ENCODE measurements at places on chromosomes 1 and 21. TPM values are rescaled to one million over a fixed set of nuclear protein-coding genes. Genes with fewer than 3 reads are reported as not detected.

DNA sequence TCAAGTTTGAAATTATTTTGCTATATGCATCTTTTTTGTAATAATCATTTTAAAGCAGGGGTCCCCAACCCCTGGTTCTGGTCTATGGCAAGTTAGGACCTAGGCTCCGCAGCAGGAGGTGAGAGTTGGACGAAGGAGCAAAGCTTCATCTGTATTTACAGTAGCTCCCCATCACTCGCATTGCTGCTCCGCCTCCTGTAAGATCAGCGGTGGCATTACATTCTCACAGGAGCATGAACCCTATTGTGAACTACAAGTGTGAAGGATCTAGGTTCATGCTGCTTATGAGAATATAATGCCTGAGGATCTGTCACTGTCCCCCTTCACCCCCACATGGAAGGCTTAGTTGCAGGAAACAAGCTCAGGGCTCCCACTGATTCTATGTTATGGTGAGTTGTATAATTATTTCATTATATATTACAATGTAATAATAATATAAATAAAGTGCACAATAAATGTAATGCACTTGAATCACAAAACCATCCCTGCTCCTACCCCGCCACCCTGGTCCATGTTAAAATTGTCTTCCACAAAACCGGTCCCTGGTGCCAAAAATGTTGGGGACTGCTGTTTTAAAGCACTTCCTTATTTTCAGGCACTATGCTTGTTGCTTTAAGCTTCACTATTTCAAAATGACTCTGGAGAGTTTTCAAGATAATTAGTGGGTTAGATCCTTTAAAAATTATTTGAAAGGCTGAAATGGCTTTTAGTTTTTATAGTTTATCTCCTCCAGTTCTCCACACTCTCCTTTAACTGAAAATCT, 74.8 kb downstream of the PLA2G4A start:
- DNase-seq, result no peak

DNA sequence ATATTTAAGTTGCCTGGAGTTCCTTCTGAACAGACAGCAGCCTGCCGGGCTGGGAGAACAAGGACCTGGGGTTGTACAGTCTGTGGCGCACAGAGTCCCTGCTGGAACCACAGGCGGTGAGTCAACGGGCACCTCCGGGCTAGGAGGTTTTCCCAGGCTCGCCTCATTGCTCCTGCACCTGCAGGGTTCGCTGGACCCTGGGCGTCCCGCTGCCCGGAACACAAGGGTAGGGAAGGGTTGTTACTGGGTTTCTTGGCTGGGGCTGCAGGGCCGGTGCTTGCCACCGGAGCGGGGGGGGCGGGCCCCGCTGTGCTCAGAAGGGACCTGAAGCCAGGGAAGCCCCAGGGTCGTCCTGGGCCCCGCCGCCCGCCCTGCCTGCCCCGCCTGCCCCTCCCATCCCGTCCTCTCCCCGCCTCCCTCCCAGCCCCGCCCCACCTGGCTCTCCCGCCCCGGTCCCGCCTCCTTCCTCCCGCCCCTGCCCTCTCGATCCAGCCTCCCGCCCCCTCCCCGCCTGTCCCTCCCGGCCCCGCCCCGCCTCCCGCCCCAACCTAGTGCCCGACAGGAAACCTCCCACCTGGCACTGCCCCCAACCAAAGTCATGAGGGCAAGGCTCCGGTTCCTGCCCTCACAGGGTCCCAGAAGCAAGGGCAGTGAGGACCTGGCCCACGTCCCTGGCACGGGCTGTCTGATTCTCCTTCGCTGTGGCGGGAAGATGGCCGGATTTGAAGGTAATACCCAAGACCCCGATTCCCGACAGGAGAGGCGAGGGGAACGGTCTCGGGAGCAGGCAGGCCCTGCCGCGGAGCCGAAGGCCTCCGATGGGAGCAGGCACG, 6.8 kb downstream of the JMJD4 start:
- peak; percentile 73 for DNase-seq

GRCh38 chr1:184836934-184837895, 82.6 kb upstream of the EDEM3 start:
- DNase-seq, result no peak

GRCh38 chr1:60896701-60897363, 185.5 kb upstream of the NFIA start:
- no peak for DNase-seq

- DNase-seq, result peak; percentile 17
Observed at GRCh38 chr1:205680073-205680851, at the start of gene SLC45A3. Gene SLC45A3, minus strand, starts transcription at chr1:205680509. Its CDS starts 15,853 bp downstream, at chr1:205664656.

- DNase-seq, result no peak
Observed at GRCh38 chr1:44677201-44677766, 2.8 kb downstream of the ARMH1 start.

DNA sequence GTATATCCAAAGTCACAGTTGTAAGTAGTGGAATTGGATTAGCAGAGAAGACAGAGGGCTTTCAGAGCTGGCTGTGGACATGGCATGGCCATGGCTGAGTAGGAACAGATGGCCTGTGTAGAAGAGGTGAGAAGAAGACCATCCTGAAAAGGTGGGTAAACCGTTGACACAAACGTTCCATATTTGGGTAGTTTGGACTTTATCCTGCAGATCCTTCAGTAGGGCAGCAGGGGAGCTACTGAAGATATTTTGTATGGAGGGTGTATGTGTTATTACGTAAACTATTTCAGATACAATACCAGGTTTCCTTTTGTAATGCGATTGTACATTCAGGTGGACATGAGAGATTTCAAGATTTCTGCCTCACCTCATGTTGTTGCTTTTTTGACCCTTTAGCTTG, 1.6 kb downstream of the UTP11 start:
- DNase-seq, result no peak

DNA sequence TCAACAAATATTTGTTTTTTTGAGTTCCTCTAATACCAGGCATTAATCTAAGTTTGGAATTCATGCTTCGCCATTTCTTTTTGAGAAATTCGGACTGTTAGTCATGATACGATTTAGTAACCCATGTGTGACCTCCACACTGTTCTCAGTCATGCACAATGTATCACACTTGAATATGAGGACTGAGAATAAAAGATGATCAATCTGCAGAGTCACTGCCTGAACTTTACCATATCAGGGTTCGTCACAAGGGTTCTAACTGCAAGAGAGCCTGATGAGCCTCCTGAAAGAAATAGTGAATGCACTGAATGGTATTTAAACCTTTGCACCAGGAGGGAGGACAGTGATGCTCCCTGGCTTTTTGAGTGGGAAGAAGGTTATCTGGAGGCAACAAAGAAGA, 10.9 kb upstream of the FASLG start:
- DNase-seq, result no peak

GRCh38 chr1:237042526-237042891, 525 bp downstream of the RYR2 start:
- no peak for DNase-seq

DNA sequence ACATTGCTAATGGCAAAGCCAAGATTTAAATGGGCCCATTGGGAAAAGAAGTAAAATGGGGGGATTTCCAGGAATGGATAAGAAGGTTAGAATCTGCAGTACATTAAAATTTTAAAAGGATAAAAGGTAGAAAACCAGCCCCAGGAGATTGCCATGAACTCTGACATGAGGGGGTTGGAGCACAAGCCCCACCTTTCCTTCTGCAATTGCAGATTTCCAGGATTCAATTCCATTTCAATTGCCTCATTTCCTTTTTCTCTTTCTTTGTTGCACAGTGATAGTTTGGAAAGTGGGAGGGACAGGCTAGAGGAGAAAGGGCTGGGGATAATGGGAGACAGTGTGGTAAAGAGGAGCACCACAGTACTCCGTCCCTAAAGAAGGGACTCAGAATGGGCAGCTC, 238.5 kb upstream of the RAB4A start:
- no peak for DNase-seq

- DNase-seq, result no peak
Observed at GRCh38 chr1:233389893-233390292, 62.4 kb downstream of the MAP3K21 start.

GRCh38 chr1:152926091-152926490, 17.7 kb downstream of the IVL start:
- peak; percentile 13 for DNase-seq

DNA sequence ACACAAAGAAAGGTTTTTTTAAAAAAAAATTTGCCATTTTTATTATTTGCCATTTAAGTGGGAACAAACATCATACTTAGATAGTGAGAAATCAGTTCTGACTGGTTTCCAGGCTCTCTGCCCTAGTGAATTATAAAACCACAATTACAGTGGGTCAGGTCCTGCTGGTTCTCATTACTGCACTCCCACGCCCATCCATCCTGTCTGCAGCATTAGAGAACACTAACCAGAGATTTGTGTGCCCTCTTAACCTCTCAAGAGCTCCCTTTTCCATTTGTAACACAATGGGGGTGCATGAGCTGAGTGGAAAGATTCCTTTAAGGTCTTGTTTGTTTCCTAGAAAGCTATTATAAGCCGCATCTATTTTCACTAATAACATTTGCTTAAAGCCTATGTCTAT, 489.3 kb downstream of the AMY1C start:
- DNase-seq, result no peak

DNA sequence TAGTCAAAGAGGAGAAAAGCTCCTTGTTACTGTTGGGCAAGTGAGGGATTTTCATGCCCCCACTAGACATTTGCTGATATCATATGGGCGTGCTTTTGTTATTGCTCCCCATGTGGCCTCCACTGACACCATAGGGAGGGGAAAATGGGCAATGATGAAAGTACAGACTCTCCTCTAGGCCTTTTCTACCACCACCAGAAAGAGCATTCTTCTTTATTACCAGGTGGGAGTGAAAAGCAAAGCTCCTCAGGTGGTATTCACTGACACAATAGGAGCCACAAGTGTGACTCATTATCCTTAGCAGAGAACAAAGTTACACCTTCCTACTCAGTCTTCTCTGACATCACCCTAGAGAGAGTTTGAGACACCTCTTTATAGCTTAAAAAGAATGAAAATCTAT, 667.1 kb downstream of the LTN1 start:
- no peak for DNase-seq

GRCh38 chr1:24382165-24382577, 31.4 kb downstream of the STPG1 start:
- no peak for DNase-seq

DNA sequence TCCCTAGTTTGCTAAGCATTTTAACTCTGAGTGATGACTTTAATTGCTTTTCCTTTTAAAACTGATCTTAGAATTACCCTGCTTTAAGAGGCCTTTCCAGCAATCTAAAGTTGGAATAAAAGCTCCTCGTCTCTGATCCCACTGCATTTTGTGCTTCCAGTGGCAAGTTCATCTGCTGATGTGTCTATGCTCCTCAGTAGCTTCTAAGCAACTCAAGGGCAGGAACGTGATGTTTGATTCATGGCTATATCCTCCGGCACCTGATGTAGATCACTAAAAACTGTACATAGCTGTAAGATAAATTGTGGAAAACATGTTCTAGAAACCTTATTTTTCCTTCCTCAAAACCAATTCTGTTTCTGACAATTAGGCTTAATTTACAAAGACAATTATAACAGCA, 12.5 kb downstream of the CYYR1 start:
- no peak for DNase-seq

DNA sequence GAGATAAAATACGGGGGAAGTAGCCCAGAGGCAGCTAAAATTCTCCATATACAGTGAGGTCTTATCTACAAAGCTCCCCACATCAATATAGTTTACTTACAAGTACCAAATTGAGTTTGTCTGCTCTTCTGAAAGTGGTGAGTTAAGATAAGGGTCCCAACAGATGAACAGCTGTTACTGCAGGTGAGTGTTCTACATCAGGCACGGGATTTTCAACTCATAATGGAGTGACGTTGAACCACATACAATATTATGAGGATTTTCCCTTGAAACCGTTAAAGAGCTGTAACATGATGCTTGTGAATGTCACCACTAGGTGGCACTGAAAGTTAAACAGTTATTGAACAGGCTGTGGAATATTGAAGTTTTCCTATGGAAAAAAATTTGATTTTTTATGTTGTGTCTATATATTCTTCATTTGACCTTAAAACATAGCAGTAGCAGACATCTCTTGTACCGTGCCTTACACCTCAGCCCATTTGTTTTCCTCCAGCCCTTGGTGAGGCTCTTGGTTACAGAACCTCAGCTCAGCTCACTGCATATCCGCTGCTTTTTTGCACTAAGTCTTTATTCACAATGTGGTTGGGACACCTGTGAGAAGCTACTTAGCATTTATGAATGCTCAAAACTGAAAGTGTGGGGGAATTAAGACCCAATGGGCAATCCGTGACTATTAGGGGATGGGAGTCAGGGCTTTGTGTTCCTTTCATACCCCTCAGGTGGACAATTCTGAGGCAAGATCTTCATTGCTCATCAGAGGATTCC, 23.2 kb downstream of the CD1D start:
- DNase-seq, result peak; percentile 68

DNA sequence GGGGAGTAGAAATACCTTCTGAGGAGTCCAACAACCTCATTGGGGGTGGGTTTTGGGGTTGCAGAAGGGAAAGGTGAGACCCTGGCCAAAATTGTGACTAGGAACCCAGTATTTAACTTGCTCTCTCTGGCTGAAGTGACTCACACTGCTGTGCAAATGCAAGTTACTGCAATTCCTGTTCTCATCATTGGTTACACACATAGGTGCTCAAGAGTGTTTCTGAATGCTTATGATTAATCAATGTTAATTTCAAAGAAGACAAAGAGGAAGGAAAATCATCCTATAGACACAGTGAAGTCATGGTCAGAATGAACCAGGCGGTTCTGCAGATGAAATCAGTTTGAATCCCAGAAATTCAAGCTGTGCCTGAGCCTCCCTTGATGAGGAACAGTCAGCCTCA, 3.1 kb downstream of the ASCL5 start:
- DNase-seq, result no peak

- DNase-seq, result no peak
Observed at GRCh38 chr1:19373211-19374082, 61.3 kb downstream of the SLC66A1 start.

- DNase-seq, result no peak
Observed at GRCh38 chr1:201356236-201356635, 21.2 kb downstream of the TNNT2 start.

DNA sequence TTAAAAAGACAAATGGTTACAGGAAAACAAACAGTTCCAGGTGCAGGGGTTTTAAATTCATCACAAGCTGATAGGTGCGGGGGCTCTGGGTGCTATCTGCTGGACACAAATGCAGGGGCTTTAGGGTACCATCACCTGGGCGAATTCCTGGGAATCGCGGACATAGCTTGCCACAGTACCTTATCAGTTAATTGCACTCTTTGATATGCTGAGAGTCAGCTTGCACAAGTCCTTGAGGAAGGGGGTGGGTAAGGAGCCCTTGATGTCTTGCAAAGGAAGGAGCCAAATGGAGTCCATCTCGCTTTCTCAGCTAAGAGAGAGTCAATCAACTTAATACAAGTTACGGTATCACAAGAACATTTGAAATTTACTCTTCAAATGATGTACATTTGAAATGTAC, 25.4 kb upstream of the TMEM54 start:
- no peak for DNase-seq

- DNase-seq, result no peak
Observed at GRCh38 chr1:16026723-16027484, 5.1 kb downstream of the CLCNKA start.

The BTBD19 gene
- 1.5 TPM for total RNA-seq

The BRDT gene
- not detected for total RNA-seq

The FCRLB gene
- total RNA-seq, result 0.97 TPM

The RHBG gene
- not detected for total RNA-seq

The ERICH3 gene
- not detected for total RNA-seq

The CTSS gene
- 1.1 TPM for total RNA-seq

The PLPPR4 gene
- not detected for total RNA-seq

The SLC37A1 gene
- total RNA-seq, result 8.9 TPM

The LRRC7 gene
- total RNA-seq, result 0.20 TPM

The HSD17B7 gene
- total RNA-seq, result 10.4 TPM
